MG63 (cell line): ENCODE measurements at places on chromosomes 2 and 18. TPM values are rescaled to one million over a fixed set of nuclear protein-coding genes. Genes with fewer than 3 reads are reported as not detected.
A peak's percentile ranks its signal among the peaks of the same experiment; 100 is the strongest.

GRCh38 chr2:54528311-54528955 is 72.3 kb downstream of the SPTBN1 start:
- no peak for DNase-seq

DNA sequence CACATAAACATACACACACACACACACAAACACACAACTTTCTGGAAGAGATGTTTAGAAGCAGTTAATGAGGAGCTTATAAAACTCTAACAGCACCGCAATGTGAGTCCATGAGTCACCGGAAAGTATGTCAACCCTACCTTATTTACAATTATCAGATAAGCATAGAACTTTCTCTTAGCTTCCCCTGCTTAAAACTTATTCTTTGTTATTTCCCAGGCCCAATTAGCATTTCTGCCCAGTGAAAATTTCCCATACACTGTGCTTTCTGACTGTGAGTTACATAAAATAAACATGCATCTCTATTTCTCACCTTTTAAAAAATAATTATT is 737.6 kb downstream of the LRP1B start:
- DNase-seq = no peak

DNA sequence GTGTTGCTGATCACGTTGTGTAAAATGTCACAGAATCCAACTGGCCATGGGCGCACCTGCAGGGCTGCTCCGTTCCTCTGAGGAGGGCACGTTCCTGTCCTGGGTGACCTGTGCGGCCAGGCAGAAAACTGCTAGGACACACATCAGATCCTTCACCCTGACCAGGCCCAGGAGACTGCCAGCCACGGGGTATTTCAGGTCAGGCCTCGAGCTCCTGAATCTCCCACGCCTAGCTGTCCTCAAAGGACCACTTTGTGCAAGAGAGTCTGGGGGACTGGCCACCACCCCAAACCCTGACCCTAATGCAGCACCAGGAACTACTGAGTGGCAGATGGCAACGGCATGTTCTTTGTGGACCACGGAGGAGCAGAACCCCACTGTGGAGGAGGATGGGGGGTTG is 11.1 kb downstream of the PRLH start:
- no peak for DNase-seq

- peak; percentile 3 for DNase-seq
Observed at GRCh38 chr18:57542812-57543427, 43.6 kb downstream of the FECH start.

DNA sequence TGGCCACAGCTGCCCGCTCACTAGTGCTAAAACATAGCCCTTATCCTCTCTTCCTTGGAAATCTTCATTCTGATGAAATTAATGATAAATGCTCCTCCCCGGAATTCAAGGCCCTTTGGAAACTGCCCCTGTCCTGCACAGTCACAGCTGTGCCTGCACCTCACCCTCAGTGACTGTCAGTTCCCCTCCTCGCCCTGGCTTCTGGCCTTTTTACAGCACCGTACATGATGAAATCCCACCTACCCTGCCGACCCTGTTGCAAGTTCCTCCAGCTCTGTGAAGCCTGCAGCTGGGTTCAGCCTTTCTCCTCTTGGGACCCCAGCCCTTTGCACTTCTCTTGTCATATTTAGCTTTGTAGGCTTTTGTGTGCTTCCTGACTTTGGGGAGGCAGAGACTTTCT is 48.4 kb downstream of the DCDC2C start:
- DNase-seq = no peak

GRCh38 chr2:29518646-29519337 is 402.6 kb downstream of the ALK start:
- no peak for DNase-seq

DNA sequence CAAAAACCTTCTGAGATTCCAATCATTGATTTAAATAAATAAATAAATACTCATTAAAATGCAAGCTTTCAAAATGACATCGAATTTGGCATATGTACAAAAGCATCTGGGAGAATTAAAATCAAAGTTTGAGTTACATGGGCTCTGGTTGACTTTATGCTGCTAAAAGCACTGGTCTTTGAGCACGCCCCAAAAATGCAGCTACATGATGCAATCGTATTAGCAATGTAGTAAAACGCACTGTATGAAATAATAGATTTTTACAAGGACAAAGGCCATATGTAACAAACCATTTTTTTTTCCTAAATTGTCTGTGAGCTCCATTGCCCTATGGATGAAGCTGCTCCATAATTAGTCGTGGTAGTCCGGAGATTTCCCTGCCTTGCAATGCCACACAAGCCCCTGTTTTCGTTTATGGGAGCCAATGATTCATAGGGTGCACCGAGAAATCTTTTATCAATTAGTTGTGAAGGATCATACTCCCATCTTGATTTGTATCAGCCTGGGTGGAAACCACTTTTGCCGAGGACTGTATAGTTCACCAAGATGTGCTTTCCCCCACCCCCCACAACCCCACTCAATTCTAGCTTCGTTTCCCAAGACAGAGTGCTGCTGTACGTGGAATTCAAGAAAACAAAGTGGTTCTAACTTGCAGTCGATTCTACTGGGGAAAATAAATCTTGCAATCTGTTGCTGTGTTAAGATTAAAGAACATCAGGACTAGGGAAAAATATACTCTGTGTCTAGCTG is 268.4 kb downstream of the IRS1 start:
- DNase-seq = no peak

DNA sequence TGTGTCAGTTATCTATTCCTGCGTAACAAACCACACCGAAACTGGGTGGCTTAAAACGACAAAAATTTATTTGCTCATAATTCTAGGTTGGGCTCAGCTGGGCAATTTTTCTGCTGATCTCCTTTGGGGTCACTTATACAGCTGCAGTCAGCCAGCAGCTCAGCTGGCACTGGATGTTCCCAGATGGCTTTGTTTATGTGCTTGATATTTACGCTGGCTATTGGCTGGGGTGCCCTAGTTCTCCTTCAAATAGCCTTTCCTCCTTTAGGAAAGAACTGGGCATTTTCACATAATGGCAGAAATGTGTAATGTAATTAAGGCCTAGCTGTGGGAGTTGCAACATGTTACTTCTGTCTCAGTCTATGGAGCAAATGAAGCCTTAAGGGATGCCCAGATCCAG is 142.2 kb downstream of the B3GNT2 start:
- no peak for DNase-seq

- no peak for DNase-seq
Observed at GRCh38 chr2:240869109-240869955, 708 bp downstream of the AGXT start.

DNA sequence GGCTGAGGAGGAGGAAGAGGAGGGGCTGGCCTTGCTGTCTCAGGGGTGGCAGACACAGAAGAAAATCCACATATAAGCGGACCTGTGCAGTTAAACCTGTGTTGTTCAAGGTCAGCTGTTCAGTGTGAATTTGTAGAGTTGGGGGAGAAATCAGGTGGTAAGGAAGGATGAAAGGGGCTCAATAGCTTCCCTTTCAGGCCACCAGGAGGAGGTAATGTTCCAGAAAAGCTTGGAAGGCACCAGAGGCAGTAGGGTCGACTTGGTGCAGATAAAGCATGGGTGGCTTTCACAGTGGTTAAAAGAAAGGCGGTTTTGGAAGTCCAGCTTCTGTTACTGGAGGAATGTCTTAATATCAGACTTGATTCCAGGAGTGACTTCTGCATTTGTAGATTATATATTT is 167.4 kb downstream of the THSD7B start:
- DNase-seq = no peak

DNA sequence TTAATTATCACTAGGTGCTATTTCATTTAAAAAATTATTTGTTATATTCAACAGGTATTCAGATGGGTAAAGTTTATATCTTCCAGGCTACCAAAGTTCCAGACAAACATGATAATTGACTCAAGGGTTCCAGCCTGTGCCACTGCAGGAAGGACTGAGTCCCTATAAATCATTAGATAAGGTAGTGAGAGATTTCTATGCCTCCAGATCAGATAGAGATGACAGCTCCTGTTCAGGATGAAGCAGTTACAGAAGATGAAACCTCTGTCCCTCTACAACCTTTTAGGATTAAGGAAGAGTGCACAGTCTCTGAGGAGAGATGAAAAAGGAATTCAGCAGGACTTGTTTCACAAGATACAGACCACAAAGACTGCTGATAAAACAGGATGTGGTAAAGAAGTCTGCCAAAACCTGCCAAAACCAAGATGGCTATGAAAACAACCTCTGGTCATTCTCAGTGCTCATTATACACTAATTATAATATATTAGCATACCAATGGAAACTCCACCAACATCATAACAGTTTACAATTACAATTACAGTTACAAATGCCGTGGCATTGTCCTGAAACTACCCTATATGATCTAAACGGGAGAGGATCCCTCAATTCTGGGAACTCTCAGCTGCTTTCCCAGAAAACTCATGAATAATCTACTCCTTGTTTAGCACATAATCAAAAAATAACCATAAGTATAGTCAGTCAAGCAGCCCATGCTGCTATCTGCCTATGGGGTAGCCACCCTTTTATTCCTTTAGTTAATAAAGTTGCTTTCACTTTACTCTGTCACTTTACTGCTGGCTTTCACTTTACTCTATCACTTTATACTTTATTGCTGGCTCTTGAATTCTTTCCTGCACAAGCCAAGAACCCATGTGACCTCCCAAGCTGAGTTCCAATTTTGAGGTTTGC is 288.5 kb downstream of the PDE11A start:
- DNase-seq = peak; percentile 25

GRCh38 chr18:49597157-49597931 is 35.5 kb downstream of the LIPG start:
- peak; percentile 31 for DNase-seq

GRCh38 chr2:234099266-234099665 is 48.8 kb downstream of the SPP2 start:
- DNase-seq = no peak

The EVX2 gene
- not detected in 2 replicates for total RNA-seq

The SKA1 gene
- 33.2 and 42.0 TPM in 2 replicates for total RNA-seq

The EMX1 gene
- not detected in 2 replicates for total RNA-seq

The HDAC4 gene
- total RNA-seq = 5.2 and 27.3 TPM in 2 replicates

The SULT1C3 gene
- not detected in 2 replicates for total RNA-seq

The SERPINB11 gene
- not detected in 2 replicates for total RNA-seq

The CYRIA gene
- 0.69 and 1.3 TPM in 2 replicates for total RNA-seq
